Effector CD8-positive, alpha-beta T cell (primary cell): ENCODE measurements at places on chromosomes 11 and 22.

DNA sequence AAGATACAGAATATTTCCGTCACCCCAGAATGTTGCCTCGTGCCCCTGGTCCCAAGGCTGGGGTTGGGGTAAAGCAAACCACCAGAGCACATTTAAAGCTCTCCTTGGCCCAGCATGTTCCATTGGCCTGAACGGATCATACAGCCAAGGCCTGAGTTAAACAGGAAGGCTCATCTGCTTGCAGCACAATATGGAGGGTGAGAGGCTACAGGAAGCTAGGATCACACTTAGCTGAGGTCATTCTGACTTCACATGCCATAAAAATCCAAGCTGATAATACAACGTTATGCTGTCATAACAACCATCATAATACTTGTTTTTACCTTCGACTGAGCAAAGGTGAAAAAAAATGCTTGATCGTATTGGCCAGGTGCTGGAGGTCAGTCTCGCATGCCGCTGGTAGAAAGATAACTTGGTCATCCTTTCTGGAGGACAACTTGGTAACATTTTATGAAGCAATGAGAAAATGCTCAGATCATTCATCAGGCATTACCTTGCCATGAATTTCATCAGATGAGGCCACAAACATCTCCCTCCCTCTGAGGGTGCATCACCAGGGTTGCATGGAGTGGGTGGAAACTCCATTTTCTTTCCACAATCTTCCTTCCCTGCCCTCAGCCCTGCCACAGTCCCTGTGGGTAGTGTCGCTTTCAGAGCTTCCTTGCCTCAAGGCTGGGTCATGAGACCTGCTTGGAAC lies 31.9 kb upstream of the RTL6 start:
- no peak for DNase-seq

- no peak for DNase-seq
Observed at GRCh38 chr22:32050678-32051515, 7.8 kb downstream of the SLC5A1 start.

- DNase-seq = no peak
Observed at GRCh38 chr11:131817687-131818188, 447.3 kb downstream of the NTM start.

- DNase-seq = no peak
Observed at GRCh38 chr11:111762981-111763643, 3.1 kb downstream of the PPP2R1B start.

DNA sequence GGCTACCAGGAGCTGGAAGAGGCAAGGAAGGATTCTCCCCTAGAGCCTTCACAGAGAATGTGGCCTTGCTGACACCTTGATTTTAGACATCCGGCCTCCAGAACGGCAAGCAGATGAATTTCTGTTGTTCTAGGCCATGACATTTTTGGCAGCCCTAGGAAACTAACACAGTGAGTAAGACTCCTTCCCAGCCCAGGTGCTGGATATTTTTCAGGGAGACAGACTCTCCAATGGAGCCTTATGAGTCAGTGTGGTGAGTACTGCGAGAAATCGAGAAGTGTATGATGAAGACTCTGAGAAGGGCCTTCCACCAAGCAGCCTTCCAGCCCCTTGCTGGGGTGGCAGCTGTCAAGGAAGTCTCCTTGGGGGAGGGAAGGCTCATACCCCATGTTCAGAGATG lies 114.4 kb downstream of the OSBP2 start:
- no peak for DNase-seq

- DNase-seq = no peak
Observed at GRCh38 chr22:48459259-48459658, 1368.4 kb downstream of the BRD1 start.

- DNase-seq = no peak
Observed at GRCh38 chr11:117443266-117444186, 115.9 kb downstream of the CEP164 start.

DNA sequence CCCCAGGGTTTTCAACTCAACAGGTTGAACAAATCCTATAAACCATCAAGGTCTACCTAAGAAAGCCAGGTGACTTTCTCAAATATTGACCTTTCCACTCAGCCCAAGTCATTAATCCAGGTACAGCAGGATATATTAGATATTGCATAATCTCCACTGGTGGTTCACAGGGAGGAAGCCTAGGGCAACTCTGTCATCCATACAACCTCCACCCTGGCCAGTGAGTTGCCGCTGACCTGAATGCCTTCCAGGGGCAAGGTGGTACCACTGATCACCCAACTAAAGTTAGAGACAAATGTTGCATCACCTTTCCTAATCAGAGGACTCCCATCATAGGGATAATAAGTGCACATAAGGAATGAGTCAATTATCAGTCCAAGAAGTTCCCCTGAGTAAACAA lies 22.9 kb downstream of the GUCD1 start:
- DNase-seq = no peak
